Smooth muscle cell of the coronary artery (primary cell): ENCODE measurements at places on chromosomes 6 and 20. TPM values are rescaled to one million over a fixed set of nuclear protein-coding genes. Genes with fewer than 3 reads are reported as not detected.

Gene SLC2A10
- total RNA-seq: 33.5 and 45.4 TPM in 2 replicates

Gene ZNF512B
- 4.1 and 6.9 TPM in 2 replicates for total RNA-seq

Gene AK9
- 2.2 and 7.0 TPM in 2 replicates for total RNA-seq

Gene IER3
- total RNA-seq: 9.6 and 164 TPM in 2 replicates

Gene CST7
- total RNA-seq: not detected in 2 replicates

Gene OXT
- not detected in 2 replicates for total RNA-seq
